GM23248 (cell line): ENCODE measurements at places on chromosomes 7 and 10.
A peak's percentile ranks its signal among the peaks of the same experiment; 100 is the strongest.

DNA sequence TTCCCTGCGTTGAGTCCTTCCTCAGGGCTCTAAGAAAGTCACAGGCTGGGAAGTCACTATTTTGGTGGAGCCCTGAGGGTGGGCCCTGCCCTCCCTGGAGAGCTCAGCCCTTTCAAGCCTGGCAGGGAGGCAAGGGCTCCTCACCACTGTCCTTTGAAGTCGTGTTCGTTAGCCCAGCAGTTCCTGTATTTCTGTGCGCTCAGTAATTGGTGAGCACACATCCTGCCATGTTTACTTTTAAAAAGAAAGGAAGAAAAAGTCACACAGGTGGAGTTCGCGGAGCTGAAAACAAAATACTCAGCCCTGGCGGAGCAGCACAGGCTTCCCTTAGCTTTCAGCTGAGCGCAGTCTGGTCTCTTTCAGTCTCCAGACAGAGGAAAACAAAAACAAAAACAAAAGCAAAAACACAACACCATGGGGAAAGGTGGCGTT, 37.1 kb downstream of the PRKCQ start:
- DNase-seq = no peak

DNA sequence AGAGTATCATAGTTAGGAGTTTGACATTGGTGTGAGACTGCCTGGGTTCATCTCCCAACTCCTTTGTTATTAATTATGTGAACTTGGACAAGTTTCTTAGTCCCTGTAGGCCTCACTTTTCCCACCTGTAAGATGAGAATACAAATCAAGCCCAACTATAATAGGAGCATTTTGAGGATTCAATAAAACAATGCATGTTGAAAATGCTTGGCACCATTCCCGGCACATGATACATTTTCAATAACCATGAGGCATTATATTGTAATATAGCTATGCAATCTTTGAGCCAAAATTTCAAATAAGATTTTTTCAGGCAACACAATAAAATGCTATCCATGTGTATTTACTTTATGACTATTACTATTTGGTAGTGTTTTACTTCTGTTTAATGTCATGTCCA, 229.0 kb upstream of the SP4 start:
- no peak for DNase-seq

DNA sequence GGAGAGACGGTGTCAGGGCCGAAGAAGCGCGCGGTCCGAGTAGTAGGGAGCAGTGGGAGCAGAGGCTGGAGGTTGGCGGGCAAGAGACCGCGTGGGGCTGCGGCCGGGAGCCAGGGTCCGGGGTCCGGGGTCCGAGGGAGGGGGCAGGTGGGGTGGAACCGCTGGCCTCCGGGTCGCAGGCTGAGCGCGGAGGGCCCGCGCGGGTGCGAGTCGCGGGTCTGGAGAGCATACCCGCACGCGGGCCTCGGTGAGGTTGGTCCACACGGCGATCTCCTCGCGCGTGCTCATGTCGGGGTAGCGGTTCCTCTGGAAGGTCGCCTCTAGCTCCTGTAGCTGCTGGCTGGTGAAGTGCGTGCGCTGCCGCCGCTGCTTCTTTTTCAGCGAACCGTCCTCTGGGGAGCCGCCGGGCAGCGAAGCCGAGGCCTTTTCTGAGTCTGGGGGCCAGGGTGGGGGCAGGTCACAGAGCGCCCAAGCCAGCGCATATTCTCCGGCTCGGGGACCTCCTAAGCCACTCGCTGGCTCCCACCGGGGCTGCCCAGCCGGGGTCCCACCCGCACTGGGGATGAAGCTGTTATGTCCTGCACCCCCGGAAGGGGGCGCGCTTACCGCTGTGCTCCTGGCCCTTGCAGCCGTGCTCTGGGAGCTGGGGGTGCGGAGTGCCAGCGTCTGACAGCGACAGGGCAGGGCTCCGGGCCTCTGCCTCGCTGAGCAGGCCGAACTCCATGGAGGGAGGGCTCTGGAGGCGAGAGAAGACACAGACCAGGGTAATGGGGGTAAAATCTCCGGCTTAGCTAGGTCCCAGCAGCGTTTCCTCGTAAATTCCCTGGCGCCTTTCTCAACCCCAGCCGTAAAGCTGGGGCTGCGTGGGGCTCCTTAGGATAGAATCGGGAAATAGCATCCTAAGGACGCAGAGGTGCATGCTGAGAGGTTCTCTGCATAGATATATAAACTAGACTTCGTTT, 5.5 kb downstream of the ELOVL3 start:
- peak; percentile 68 for DNase-seq

GRCh38 chr7:99374111-99375064, at the start of gene ARPC1B:
Gene ARPC1B (plus strand): TSS chr7:99374730. CDS start chr7:99385715, 10,985 bp downstream.
- DNase-seq = peak; percentile 95

DNA sequence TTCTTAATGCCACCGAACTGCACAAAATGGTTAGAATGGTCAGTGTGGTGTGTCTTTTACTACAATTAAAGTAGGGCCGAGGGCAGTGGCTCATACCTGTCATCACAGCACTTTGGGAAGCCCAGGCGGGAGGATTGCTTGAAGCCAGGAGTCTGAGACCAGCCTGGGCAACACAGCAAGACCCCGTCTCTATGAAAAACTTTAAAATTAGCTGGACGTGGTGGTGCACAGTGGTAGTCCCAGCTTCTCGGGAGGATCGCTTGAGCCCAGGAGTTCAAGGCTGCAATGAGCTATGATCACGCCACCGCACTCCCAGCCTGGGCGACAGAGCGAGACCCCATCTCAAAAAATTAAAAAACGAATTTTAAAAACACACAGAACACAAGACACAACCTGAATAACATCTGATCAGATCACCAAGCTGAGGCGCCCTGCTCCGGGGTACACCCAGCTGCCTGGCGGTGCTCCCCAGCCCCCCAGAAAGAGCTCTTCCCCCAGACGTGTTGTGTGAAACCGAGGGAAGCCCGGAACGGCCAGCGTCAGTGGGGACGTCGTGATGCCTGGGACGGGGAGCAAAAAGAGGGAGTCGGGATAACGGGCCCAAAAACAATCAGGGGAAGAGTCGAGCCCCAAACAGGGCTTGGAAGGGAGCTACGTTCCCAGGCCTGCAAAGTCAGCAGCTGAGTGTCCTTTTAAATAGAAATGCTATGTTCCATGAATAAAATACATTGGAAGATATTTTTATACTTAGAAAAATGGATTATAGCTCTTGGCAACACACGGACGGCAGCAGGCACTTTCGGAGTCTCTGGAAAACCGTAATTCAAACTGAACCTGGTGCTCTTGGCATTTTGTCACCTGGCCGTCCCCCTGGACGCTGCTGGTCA, 80.7 kb upstream of the PDGFA start:
- DNase-seq = no peak
